Stimulated activated CD4-positive, alpha-beta T cell treated with anti-CD3 and anti-CD28 coated beads, Interleukin-4, amount 100 ng/mL, for 1 hour (primary cell): ENCODE measurements at places on chromosomes 3 and 15.

DNA sequence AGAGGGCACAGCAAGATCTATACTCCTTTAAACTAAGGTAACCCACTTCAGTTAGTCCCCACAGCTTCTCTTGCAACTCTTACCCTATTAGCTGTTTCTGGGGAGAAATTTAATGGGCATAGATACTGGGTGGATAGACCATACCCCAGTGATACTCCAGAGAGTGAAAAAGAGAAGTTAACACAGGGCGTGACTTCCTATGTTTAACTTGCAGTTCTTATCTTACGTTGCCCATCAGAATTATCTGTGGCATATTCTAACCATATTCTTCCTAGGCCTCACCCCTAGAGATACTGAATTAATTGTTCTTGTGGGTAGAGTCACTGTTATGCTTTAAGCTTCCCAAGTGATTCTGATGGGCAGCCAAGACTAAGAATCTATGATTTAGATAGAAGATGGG lies 485.4 kb upstream of the TPRG1 start:
- DNase-seq, result no peak

DNA sequence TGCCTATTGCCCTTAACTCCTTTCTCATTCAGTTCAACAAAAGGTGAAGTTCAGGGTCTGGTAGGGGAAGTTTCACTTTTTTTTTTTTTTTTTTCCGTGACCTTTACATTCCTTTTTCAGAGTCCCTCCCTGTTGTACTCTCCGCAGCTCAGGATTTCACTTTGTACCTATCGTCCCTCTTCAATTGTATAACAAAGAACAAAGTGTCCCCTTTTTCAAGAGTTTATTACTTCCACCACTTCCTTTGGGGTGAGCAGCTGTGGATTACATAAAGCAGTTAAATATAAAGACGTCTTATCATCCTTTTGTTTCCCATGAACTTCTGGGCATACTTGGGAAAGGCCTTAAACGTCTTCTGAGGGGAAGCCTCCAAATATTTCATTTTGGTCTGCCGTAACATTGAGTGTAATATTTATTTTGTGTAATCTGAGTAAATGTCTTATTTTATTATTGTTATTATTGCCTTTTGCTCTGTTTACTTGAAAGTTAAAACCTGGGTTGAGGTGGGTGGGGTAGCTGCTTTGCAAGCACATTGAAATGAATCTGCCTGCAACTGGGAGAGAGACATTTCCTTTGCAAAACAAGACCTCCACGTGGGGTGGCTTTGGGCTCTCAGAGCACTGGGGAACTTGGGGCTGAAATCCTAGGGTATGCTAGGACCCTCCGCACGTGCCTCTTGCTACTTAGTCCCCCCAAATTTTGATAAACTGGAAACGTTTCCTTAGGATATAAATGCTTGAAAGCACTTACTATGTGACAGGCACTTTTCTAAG lies 169.4 kb downstream of the MCTP2 start:
- no peak for DNase-seq

- peak; percentile 30 for DNase-seq
Observed at GRCh38 chr3:16448639-16449070, 64.8 kb downstream of the RFTN1 start.

DNA sequence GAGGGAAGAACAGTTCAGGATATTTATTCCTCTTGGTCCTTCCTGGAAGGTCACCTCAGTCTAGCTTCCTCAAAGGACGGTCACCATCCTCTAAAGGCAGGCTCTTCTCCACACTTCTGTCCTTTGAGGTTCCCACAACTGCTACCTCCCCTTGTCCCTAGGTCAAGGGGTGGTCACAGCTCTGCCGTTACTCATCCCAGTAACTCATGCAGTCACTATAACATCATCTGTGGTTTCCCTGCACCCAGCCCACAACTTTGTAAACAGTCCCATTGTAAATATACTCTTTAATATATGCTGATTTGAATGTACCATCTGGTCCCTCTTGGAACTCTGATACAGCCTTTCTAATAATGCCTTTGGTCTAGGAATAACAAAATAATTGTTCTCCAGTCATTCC lies 887.4 kb downstream of the FHIT start:
- no peak for DNase-seq

GRCh38 chr3:111326144-111326995 lies 215.6 kb upstream of the CD96 start:
- no peak for DNase-seq

GRCh38 chr15:69763831-69764230 lies 311.2 kb downstream of the RPLP1 start:
- DNase-seq, result no peak

GRCh38 chr3:55244247-55244646 lies 242.9 kb downstream of the WNT5A start:
- DNase-seq, result no peak

GRCh38 chr3:42533161-42533897 lies 30.9 kb downstream of the VIPR1 start:
- no peak for DNase-seq

DNA sequence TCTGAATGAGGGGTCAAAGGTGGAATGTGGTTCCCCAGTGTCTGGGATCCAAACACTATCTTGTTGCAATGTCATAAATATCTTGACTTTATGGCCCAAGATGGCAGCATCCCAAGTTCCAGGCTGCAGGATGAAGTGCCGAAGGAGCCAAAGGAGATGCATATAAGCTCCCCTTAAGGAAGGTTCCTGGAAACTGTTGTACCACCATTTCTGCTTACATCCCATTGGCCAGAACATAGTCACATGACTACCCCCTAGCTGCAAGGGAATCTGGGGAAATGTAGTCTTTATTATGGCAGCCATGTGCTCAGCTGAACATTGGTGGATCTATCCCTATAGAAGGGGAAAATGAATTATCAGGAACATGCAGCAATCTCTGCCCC lies 54.3 kb downstream of the BDH1 start:
- DNase-seq, result no peak

DNA sequence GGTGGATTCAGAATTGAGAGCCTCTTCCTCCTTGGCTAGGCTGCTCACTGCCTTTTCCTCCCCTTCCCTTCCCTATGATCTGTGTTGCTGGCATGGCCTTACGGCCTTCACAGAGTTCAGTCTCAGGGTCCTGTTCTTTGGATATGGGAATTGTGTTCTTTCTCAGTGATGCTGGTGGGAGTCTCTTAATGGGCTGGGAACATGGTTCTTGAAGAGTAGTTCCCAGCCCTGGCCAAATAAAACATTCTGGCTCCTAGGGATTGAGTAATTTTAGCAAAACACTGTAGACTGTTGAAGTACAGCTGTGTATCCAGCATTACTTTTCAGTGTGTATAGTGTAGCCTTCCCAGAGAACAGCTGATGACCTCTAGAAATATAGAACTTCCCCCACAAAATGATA lies 22.6 kb upstream of the FILIP1L start:
- no peak for DNase-seq
